ENCODE measurements at places on chromosomes 7 and 10.

DNA sequence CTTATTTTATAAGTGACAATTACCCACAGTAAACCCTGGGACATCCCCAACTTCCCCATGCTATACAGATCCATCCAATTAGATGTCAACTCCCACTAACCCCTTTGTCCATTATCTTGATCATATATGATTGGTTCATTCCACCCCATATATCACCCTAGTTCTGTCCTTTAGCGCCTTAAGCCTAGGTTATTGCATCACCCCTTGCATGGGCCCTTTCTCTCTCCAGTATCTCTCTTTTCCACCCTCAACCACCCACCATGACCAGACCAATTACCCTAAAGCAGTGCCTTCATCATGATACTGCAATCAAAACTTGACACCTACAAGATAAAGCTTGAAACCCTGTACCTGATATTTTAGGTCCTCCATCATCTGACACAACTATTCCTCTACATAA, 37.9 kb upstream of the GATAD1 start:
- no peak for DNase-seq

DNA sequence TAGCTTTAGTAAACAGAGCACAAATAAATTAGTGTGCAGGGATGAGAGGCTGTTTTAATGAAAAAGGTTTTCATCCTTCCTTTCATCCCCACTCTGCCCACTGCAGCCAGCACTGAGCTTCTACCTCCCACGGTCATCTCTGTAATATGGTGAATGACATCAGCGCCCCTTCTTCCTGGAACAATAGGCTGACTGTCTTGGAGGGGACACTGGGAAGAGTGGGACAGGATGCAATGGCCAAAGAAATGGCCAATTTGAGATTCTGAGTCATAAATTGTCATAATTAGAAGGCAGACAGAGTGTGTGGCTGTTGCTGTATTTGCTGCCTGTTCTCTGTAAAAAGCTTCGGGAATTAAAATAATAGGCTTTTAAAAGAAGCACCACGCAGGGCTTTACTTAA, 126.7 kb upstream of the CALN1 start:
- DNase-seq = no peak

DNA sequence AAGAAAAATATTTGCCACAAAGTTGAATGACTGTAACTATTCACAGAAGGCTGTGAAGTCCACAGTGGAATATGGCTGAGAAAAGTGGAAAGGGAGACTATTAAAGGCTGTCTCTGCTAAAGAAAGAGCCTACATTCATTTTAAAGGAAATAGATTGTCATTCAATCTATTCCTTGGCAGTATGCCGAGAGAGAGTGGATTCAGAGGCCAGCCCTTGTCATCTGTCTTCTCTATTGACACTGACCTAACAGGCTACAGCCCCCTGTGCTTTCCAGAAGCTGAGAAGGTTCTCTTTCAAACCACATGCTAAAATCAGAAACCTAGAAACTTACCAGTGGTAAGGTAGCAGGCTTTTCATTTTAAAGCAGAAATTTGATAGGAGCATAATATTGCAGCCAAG, 12.1 kb downstream of the ODAD2 start:
- DNase-seq = no peak

GRCh38 chr7:101792051-101792681, 25.3 kb upstream of the CUX1 start:
- peak; percentile 74 for DNase-seq

DNA sequence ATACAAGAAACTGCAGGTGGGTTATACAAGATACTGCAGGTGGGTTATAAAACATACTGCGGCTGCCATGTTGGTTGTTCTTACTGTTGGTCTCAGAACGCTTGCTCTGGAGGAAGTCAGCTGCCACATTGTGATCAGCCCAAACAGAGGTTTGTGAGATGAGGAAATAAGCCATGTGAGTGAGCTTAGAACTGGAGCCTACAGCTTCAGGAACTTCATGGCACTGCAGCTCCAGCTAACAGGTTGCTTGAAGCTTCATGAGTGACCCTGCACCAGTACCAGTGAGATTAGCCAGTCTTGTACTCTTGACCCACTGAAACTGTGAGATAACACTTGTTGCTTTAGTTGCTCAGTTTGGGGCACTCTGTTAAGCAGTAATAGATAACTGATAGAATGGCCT, 74.5 kb upstream of the PRKCQ start:
- DNase-seq = no peak

GRCh38 chr10:93576888-93577287, 10.4 kb downstream of the FFAR4 start:
- DNase-seq = no peak

DNA sequence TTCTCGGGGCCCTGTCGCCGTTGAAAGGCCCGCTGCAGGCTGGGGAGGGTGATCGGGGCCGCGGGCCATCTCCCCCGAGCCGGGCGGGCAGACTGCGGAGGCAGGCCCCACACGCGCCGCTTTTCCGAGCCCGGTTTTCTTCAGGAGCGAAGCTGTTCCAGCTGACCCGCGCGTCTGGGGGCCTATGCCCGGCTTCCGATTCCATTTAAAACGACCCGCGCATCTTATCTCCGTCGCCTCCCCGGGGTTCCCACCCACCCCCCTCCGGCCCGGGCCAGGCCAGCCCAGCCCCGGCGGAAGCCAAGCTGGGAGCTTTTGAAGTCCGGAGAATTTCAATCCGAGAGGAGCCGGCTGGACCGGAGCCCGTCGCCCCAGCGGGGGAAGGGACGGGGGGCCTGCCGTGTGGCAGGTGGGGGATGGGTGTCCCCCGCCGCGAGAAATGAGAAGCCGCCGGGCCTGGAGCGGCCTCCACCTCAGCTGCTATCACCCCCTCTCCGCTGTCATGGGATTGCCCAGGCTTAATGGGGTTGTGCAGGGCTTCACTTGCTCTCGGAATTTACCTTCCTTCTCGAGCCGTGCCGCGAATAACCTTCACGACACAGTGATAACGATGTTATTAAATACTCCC, 3.1 kb upstream of the EVX1 start:
- DNase-seq = no peak

GRCh38 chr7:107009846-107010203, 34.7 kb upstream of the PRKAR2B start:
- DNase-seq = no peak

- no peak for DNase-seq
Observed at GRCh38 chr7:158527495-158527894, 60.1 kb downstream of the PTPRN2 start.

- peak; percentile 22 for DNase-seq
Observed at GRCh38 chr7:101542527-101543241, 86.4 kb downstream of the MYL10 start.

DNA sequence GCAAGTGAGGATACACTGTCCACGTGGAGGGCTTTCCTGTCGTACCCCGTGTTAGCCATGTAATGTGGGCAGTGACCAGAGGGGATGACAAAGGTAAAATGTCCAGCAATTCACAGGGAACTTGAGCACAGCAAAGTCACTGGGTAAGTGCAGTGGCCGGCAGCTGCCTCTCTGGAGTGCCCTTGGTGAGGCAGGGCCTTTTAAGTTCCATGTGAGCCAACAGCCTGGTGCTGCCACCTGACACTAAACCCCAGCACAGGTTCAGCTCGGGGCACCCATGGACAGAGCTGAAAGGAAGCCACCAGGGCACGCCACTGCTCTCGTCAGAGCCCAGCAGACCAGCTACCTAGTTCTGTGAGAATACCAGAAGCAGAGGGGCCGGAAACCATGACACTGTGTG, 168.3 kb downstream of the PRKAG2 start:
- no peak for DNase-seq

DNA sequence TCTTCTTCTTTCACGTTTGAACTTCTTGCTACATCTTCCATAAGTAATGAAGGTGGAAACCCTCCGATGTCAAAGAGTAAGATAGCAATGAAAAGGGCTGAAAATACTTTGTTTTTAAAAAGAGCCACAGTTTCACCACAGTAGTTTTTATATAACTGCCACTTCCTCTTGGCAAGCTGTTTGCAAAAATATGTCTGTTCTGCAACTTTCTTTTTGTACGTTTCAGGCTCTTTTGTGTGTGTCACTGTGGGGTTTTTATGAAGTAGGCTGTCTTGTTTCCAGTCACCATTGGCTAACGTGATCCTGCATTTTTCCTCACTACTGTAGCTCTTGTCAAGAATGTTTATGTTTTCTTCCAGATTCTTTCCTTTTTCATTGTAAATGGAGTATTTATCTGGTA, 55.6 kb downstream of the SLC16A9 start:
- DNase-seq = no peak

- DNase-seq = no peak
Observed at GRCh38 chr10:28777911-28778310, 100.6 kb downstream of the BAMBI start.

GRCh38 chr7:117531595-117532244, 51.9 kb downstream of the CFTR start:
- no peak for DNase-seq

DNA sequence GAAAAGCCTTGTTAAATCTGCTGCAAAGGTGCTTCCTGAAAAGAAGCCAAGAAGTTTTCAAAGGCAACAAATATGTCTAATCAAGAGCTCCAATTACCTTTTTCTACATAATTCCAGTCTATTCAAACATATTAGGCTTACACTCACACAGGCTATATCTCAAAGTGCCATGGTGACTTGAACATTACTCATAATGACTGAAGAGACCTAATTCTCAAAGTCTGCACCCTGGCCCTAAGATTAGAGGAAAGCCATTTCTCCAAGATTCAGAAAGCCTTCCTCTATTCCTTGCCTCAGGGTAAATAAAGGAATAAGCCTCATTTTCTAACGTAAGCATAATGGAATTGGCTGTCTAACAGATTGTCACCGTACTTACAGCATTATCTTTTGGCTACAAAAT, 78.3 kb upstream of the THSD7A start:
- no peak for DNase-seq

DNA sequence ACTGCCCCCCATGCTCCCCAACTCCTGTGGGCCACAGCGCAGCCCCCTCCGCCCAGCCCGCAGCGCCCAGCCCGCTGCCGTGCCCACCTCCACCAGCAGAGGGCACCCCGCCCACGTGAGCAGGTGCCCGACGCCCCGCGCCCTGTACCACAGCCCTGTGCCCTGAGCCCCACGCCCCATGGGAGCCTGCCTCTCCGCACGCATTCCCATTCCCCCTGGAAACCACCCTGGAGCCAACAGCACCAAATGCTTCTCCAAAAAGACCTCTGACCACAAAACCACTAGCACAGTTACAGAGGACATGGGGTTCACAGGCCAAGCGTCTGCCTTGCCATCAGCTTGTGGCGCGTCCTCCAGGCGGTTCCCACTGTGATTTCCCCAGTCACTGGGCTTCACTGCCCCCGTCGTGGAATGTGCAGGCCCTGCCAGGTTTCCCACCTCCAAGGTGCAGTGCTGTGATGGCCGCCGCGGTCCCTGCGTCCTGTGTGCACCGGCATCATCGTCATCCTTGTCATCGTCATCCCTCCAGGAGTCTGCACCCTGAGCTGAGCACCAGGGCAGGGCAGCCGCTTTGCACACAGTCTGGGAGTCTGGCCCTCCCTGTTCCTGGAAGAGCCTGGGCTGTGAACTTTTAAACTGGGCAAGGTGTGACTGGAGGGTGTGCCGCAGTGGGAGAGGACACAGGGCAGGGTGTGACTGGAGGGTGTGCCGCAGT, 61.7 kb downstream of the PWWP2B start:
- DNase-seq = peak; percentile 7

DNA sequence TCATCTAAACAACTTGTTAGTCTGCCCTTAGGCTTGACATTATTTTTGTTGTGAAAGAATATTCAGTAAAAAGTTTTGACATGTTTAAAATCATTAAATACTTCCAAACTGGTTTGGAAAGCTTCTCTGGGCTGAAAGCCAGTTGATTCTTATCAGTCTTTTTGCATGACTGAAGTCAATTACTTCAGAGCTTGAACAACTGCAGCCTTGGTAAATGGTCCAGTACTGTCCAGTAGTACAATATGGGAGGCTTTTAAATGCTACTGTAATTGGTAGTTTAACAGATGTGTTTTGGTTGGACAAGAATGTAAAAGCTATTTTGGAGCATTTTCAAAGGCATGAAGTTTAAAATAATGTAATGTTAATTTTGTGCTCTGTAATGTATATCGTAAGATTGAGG, 103.4 kb downstream of the SDK1 start:
- DNase-seq = peak; percentile 49

- DNase-seq = peak; percentile 89
Observed at GRCh38 chr7:78472519-78472918, 673.9 kb downstream of the PHTF2 start.

- DNase-seq = no peak
Observed at GRCh38 chr7:152481082-152481481, 45.3 kb upstream of the KMT2C start.

DNA sequence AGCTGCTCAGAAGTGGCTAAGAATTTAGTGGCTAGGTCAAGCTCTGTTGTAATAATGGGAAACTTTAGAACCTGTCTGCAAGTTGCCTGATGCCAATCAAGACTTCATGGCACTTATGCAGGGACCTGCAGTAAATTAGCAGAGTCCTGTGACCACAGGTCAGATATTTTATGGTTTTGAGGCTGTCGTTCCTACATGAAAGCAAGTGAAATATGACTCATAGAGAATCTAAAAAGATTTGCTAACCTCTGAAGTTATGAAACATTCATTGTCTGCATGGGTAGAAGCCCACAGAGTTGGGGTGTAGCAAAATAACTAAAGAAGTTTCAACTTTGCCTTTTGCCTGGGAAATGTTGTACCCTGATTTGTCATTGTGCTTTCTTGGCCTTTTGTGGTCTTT, 32.3 kb downstream of the SLC39A12 start:
- peak; percentile 65 for DNase-seq

DNA sequence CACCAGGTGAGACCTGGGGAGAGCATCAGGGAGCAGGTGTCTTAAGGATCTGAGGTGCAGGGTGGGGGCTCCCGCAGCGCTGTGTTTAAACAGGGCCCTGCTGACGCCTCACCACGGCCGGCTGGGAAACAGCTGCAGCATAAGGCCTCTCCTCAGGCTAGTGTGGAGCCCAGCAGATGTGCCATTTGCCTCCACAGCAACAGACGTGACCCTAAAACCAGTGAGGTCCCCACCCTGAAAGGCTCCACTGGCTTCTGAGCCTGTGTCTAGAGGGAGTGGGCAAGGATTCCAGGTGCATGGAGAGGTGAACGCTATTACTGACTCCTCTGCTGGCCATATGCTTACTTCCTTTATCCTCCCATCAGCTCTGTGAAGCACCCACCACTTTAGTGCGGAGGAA, 47.8 kb downstream of the SYPL1 start:
- DNase-seq = peak; percentile 44

DNA sequence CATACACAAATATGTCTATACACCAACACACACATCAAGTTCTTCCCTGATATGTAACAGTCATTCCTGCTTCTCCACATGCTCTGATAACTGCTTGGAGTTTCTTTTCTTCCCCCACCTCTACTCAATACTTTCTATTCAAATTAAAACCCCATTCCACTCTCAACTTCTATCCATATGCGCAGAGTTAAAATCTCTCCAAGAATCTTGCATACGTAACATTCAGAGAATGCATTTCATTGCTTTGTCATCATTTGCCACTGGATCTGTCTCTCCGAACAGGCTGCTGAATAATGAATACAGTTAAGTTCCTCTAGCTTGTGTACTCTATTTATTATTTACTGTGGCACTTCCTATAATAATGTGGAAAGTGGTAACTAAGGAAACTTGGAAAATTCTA, 68.8 kb downstream of the DGKB start:
- DNase-seq = no peak

All from LHCN-M2 (cell line).